ENCODE measurements at places on chromosomes 11 and 22.

GRCh38 chr11:33557201-33557600 is 143.4 kb downstream of the C11orf91 start:
- DNase-seq: no peak

GRCh38 chr22:42308892-42309468 is 38.5 kb upstream of the TCF20 start:
- no peak for DNase-seq

DNA sequence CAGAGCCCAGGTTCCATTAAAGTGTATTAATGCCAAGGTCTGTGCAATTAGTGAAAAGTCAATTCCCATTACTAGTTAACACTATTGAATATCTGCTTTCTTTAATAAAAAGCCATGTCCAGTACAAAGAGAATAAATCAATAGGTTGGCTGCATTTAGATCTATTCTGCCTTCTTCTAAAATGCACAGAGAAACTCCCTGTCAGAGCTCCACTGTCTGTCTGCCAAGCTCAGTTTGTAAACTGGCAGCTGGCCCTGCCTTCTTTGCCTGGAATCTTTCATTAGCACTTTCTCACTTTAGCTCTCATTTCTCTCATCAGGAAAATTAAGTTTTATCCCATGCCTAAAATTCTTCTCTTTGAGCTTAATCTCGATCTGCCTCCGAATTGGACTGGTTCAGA is 35.6 kb downstream of the ARL14EP start:
- DNase-seq: no peak

DNA sequence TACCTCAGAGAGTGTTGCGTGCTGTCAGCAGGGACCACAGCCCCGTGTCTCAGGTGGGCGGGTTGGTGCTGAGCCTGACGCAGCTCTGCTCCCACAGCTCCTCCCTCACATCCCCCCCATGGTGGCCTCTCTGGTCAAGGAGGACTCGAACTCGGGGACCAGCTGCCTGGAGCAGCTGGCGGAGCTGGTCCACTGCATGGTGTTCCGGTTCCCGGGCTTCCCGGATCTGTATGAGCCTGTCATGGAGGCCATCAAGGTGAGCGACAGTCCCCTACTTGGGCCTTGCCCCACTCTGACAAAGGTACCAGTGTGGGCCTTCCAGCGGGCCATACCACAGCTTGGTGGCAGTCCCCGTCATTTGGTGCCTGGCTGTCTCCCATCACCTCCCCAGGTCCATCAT is 11.8 kb downstream of the USP35 start:
- DNase-seq: no peak

DNA sequence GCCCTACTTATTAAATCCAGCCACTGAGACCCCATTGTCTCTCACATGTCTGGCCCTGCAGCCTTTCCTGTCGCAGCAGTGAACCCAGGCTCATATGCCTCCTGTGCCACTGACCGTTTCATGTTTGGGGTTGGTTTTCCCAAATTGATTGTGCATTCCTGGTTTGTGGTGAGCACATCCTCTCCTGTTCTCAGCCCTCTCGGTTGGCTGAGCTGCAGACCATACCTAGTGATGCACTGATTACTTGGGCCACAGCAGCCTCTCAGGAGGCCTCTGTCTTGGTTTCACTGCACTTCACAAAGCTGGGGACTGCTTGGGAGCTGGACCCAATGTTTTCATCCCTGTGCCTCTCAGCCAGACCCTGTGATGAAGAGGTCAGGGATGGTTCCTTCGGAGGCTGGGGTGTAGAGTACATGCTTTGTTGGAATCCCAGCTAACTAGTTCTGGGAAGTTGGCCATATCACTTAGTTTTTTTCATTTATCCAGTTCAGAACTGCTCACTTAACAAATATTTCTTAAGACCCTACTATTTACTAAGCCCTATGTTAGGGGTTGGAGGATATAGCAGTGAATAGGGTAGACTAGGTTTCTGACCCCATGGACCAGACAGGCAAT is 30.9 kb downstream of the PARVA start:
- no peak for DNase-seq

- DNase-seq: no peak
Measured at GRCh38 chr11:68857037-68857586, 15.4 kb upstream of the CPT1A start.

DNA sequence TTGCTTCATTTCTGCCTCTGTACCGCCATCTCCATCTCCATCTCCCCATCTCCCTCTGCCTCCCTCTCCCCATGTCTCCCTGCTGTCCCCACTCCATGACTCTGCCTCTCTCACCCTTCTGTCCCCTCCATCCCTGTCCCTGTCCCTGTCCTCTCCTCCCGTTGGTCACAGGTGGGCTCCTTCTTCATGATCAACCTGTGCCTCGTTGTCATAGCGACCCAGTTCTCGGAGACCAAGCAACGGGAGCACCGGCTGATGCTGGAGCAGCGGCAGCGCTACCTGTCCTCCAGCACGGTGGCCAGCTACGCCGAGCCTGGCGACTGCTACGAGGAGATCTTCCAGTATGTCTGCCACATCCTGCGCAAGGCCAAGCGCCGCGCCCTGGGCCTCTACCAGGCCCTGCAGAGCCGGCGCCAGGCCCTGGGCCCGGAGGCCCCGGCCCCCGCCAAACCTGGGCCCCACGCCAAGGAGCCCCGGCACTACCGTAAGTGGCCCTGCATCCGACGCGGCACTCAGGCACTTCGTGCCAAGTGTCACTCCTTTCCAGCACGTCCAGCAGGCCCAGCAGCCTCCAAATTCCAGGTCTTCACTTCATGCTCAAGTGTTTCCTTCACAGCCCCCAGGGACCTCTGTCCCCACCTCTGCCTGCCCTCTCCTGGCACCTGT is 76.0 kb downstream of the CACNA1I start:
- no peak for DNase-seq

- DNase-seq: no peak
Measured at GRCh38 chr11:8025816-8026215, 38.7 kb downstream of the EIF3F start.

Data from activated T-cell treated with anti-CD3 and anti-CD28 coated beads for 1 hour (primary cell).